ENCODE measurements at places on chromosomes 1 and 21.

DNA sequence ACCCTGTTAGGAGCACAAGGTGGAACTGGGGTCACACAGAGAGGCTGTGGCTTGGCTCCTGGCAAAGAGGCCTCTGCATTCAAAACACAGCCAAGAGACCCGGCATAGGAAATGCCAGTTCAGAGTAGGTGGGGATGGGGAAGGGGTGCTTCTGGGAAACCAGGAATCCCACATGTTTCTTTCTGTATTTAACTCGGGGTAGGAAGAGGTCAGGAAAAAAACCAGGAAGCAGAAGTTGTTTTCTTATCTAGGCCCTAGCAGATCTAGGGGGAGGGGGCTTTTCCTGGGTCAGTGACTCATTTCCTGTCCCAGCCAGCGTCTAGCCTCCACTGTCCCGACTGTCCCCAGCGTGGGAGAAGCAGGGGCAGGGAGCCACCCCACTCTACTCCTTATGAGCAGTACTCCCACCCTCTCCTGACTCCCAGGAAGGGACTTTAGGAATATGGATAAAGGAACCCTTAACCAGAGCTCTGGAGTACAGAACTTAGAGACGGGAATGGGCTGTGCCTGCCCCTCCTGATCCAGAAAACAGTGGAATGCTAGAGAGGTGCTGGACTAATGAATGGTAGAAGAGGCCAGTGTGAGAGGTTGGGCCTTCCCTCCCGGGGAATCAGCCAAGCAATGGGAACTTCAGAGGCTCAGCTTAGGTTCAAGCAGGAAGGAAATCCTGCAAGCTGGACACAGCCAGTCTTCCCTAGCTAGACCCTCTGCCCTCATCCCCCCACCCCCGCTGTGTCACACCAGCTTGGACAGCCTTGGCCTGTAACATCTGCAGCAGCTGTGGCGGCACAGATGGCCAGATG is 5.7 kb downstream of the FHL3 start:
- no peak for DNase-seq

GRCh38 chr21:37098751-37099150 is 25.7 kb downstream of the TTC3 start:
- no peak for DNase-seq

DNA sequence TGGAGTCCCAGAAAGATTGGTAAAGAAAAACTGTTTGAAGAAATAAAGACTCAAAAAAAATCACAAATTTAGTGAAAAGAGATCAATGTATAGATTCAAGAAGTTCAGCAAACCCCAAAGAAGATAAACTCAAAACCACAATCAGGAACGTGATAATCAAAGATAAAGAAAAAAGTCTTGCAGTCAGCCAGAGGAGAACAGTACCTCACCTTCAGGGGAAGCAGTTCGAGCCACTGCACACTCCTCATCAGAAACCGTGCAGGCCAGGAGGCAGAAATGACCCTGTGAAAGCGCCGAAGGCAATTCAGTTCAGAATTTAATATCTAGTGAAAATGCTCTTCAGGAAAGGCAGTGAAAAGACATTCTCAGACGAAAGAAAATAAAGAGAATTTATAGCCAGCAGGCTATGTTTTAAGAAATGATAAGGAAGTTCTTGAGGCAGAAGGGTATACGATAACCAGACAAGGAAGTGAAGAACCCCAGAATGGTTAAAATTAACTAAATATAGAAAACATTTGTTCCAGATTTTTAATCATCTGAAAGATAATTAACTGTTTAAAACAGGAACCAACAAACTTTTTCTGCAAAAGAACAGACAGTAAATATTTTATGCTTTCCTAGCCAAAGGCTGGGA is 13.5 kb upstream of the SUMO3 start:
- DNase-seq = no peak

DNA sequence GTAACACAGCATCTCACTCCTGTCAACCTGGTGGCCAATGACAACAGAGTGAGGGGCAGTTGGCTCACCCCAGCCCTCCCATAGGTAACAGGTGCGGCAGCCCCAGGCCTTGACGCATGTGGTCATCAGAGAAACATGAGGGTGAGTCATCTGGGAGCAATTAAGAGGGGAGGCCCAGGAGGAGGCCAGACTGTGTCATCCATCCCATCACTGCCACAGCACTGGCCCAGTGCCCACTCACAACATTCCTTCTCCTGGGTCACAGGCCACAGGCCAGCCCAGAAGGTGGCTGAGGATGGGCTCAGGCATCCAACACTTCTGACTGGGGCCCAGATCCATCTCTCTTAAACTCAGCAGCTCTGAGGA is 17.1 kb downstream of the TEX35 start:
- DNase-seq = no peak

DNA sequence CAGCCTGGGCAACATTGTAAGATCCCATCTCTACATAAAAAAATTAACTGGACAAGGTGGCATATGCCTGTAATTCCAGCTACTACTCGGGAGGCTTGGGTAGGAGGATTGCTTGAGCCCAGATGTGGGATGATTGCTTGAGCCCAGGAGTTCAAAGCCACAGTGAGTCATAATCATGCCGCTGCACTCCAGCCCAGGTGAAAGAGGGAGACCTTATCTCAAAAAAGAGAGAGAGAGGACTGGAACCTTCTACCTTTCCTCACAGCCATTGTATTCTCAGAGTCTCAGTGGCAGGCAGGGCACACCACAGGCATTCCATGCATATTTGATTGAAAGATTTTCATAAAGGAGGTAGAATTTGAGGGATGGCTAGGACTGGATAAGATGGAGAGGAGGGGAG is 78.4 kb downstream of the KIF14 start:
- no peak for DNase-seq

DNA sequence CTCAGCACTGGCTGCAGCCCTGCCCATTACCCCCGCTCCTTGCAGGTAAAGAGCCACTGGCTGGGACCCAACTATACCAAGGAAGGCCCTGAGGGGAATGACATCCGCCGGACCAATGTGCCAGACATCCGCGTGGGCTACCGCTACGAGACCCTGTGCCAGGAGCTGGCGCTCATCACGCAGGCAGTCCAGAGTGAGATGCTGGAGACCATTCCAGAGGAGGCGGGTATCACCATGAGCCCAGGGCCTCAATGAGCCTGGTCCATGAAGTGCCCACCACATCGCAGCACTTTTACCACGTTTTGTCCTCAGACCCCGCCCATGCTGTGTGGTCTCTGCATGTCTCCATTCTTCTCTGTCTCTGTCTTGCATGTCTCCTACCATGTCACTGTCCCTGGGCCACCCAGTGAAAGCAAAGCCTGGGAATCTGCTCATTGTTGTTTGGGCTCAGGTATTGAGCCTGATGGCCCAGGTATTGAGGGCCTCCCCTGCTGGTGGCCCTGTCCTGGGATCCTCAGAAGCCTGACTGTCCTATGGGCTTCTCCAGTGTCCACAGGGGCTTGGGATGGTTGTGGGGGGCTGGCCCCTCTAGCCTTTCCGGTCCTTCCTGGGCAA is 11.4 kb downstream of the AMPD2 start:
- no peak for DNase-seq

DNA sequence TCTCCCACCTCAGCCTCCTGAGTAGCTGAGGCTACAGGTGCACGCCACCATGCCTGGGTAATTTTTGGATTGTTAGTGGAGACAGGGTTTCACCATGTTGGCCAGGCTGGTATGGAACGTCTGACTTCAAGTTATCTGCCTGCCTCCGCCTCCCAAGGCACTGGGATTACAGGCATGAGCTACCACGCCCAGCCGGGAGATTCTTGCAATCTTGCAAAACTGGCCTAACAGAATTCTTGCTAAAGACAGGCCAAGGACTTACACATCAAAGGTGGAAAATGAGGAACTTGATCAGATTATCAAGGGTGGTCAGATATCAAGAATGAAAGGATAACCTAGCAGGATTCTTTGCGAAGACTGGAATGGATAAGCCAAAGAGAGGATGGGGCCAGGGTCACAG is 98.3 kb upstream of the TIAM1 start:
- DNase-seq = no peak

- no peak for DNase-seq
Observed at GRCh38 chr1:224786533-224787250, 142.8 kb upstream of the DNAH14 start.

- no peak for DNase-seq
Observed at GRCh38 chr1:2466958-2467554, 9.0 kb upstream of the PLCH2 start.

- no peak for DNase-seq
Observed at GRCh38 chr1:66623812-66624211, 89.9 kb downstream of the SGIP1 start.

- DNase-seq = no peak
Observed at GRCh38 chr1:47647327-47647845, 209.5 kb downstream of the FOXD2 start.

GRCh38 chr1:171185091-171185490 is at the start of gene FMO2:
Gene FMO2, plus strand, starts transcription at chr1:171185300. Its CDS starts 414 bp downstream, at chr1:171185714.
- DNase-seq = no peak

DNA sequence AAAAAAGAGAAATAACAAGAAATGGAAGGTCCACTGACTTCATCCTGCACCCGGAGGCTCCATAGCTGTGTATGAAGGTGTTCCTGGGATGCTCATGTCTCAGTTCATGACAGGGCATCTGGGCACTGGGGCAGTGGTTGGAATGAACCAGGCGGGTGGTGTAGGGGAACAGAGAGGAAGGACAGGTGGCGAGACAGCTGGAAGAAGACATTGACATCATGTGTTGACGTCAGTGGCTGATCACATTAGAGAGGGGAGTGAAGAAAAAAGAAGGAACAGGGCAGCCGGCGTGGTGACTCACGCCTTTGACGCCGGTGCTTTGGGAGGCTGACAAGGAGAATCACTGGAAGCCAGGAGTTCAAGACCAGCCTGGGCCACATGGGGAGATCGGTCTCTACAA is 50.1 kb downstream of the HUNK start:
- no peak for DNase-seq

GRCh38 chr1:67889953-67890567 is 56.8 kb upstream of the GNG12 start:
- no peak for DNase-seq

- DNase-seq = no peak
Observed at GRCh38 chr1:245990315-245991022, 516.6 kb downstream of the SMYD3 start.

- DNase-seq = no peak
Observed at GRCh38 chr1:116711263-116711840, 42.9 kb upstream of the CD2 start.

- DNase-seq = no peak
Observed at GRCh38 chr1:180519846-180520245, 17.5 kb upstream of the ACBD6 start.

DNA sequence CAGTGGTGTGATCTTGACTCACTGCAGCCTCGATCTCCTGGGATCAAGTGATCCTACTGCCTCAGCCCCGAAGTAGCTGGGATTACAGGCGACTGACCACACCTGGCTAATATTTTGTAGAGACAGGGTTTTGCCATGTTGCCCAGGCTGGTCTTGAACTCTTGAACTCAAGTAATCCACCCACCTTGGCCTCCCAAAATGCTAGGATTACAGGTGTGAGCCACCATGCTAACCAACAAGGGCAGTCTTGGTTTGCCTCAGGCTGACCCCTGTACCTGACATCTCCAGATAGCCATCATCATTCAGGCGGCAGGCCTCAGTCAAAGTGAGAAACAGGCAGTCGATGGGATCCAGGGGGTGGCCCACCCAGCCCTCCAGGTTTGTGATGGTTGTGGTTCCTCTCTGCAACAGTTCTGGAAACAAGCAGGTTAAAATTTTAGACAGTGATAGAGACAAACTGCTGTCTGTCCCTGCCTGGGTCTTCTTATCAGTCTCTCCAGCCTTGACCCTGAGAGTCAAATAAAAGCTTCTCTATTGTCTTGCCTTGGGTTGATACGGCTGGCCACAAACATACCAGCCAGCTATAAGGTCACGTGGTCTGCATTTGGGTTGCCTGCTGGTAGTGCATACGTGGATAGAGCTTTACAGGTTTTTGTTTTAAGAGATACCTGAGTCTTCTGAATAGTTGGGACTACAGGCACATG is 26.8 kb downstream of the UROD start:
- no peak for DNase-seq

GRCh38 chr1:40337443-40337842 is 20.4 kb upstream of the COL9A2 start:
- no peak for DNase-seq

- no peak for DNase-seq
Observed at GRCh38 chr1:156376958-156377919, 8.2 kb downstream of the RHBG start.

GRCh38 chr1:9198538-9199361 is 35.8 kb upstream of the H6PD start:
- no peak for DNase-seq

- DNase-seq = no peak
Observed at GRCh38 chr1:12539705-12540579, 78.1 kb downstream of the DHRS3 start.

DNA sequence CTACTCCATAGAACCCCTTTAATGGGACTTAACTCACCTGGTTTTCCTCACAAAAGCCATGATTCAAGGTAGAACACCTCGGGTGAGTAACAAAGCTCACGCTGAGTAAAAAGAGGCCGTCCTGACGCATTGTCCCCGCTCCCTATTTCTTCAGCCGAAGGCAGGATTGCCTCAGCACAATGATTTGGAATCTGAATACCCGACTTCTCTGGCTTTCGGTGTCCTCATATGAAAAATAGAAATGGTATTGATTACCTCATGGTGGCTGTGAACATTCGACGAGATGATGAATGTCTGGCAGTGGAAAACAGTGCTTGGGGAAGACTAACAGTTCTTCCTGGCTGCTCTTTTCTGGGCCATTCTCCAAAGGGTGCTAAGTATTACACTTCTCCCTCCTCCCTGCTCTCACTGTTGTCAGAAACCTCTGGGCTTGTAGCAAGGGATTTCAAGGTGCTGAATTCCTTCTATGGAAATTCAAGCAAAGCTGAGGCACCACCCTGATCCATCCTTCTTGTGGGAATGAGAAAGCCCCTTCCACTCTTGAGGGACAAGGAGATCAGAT is 148.3 kb downstream of the C1orf94 start:
- DNase-seq = no peak

DNA sequence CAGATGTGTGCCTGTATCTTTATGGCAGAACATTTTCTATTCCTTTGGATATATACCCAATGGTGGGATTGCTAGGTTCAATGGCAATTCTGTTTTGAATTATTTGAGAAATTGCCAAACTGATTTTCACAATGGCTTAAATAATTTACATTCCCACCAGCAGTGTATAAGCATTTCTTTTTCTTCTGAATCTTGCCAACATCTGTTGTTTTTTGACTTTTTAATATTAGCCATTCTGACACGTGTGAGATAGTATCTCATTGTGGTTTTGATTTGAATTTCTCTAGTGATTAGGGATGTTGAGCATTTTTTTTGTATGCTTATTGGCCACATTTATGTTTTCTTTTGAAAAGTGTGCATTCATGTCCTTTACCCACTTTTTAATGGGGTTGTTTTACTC is 864.3 kb upstream of the ADAMTS5 start:
- no peak for DNase-seq

GRCh38 chr1:48939828-48940227 is 163.1 kb upstream of the BEND5 start:
- DNase-seq = no peak

- DNase-seq = no peak
Observed at GRCh38 chr1:112007169-112007568, 17.7 kb upstream of the KCND3 start.

GRCh38 chr1:6494627-6495026 is 3.2 kb upstream of the PLEKHG5 start:
- DNase-seq = no peak

- no peak for DNase-seq
Observed at GRCh38 chr1:9544926-9545325, 5.7 kb downstream of the SLC25A33 start.

GRCh38 chr1:47468709-47469389 is 31.0 kb downstream of the FOXD2 start:
- DNase-seq = no peak

- DNase-seq = no peak
Observed at GRCh38 chr1:149846593-149847466, 52.5 kb upstream of the BOLA1 start.

All from GOT3 (cell line).